Nephron progenitor cell (in vitro differentiated cells): ENCODE measurements at places on chromosomes 6 and 20.

DNA sequence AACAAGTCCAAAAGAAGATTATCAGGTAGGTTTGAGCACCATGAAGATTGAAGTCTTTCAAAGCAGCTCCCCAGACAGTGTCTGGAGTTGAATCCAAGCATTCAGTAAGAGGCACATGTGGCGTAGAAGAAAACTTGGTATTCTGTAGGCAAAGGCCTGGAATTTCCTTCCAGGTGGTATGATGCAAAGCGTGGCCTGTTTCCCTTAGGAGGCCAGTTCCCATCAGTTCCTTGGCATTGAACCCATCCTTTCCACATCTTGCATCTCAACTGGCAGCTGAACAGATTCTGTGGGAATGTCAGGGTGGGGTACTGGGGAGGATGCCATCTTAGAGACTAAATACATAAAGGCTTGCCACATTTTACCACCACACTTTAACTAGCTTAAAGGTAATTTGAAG lies 516.0 kb downstream of the BTBD3 start:
- no peak for DNase-seq

DNA sequence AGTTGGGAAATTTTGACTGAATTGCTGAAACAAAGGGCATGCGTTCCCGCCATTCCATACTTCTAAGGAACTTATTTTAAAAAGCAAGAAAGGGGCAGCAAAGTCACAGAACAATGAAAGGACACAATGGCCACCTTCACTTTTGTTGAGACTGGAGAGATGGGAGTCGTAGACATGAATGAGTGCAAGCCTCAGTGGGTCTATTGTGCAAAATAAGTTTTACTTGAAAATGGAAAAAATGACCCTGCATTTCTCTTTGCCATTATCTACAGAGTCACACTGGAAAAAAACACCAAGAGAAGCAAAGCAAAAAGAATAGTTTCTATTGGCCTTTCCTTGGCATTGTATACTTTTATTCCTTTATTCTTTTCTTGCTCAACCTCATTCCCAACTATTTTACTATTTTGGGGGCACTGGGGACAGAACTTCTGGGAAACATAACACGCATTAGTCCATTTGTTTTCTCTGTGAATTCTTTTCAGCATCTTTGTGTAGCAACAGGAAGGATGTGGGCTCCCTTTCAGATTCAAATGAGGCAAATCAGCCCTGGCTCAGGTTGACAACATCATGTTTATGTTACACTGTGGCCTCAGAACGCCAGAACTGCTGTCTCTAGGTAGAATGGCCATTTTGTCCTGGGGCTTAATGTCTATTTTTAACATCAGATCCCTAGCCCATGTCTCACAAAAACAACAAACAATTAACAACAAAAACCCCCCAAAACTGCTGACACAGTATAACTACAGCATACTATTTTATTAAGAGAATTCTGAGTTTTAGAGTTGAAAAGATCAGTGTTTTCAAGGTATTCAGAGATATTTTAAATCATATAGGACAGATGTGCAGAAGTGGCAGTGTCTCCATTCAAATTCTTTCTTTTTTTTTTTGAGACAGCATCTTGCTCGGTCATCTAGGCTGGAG lies 122.2 kb downstream of the FYN start:
- DNase-seq, result no peak

GRCh38 chr6:16985513-16986284 lies 116.2 kb upstream of the STMND1 start:
- DNase-seq, result no peak

DNA sequence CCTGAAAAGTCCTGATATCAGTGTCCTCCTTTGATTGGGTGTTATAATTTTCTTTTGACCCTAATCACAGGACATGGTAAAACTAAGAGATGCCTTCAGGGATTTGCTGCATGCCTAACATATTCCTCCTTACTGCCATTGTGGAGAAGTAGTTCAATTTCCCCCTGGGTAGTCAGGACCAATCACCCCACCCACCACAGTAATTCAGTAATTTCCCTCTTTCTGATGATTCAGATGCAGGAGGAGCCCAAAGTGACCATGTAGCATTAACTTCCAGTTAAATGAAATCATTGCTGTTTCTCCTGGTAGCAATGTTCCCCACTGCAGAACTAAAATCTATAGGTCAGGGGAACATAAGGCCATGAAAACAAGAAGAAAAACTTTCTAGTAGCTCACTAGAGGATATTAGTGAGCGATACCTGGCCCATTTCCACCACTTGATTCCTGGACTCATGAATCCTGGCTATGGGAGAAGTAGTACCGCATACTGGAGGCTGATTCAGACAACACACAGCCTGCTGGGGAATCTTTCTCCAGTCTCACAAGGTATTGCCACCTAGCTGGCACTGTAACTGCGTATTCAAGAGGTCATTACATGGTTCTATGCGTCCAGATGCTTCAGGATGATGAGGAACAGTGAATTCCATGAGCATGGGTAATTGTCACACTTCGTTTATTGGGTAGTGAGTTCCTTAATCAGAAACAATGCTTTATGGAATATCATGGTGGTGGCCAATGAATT lies 561.2 kb downstream of the HAO1 start:
- DNase-seq, result no peak

DNA sequence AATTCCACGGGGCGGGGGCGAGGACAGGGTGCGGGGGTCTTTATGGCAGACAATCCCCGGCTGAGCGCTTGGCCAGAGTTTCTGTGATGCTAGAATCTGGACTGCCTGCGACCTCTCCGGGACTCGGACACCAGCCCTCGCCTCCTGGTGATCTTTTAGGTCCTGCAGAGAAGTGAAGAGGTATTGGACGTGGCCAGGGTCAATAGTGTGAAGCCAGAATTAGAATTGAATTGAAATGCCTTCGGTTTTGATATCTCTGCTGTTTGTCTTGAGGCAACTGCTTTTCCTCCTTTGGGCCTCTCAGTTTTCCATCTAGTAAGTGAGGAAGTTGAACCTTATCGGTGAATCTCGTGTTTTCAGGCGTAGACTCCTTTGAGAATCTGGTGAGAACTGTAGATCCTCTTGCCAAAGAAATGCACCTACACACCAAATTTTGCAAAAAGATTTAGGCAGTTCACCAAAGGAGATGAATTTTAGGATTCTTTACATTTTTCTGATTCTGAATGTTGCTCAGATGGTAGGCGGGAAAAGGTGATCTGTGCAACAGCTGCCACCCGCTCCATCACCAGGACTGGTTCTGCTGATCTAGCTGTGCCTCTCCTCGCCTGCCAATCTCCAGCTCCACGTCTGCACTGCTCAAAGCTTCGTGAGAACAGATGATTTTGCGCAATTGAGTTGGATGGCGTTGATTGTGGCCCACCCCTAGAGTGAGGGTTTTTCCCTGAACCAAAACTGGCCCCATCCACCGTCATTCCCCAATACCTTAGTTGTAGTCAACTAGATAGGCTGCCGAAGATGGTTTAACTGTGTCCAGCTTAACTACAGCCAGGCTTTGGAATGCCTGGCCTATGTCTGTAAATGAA lies 837 bp upstream of the OSER1 start:
- no peak for DNase-seq
